ENCODE measurements at places on chromosomes 13 and 19.
A peak's percentile ranks its signal among the peaks of the same experiment; 100 is the strongest.

GRCh38 chr19:2888731-2889224, 11.9 kb upstream of the ZNF57 start:
- DNase-seq, result peak; percentile 61

DNA sequence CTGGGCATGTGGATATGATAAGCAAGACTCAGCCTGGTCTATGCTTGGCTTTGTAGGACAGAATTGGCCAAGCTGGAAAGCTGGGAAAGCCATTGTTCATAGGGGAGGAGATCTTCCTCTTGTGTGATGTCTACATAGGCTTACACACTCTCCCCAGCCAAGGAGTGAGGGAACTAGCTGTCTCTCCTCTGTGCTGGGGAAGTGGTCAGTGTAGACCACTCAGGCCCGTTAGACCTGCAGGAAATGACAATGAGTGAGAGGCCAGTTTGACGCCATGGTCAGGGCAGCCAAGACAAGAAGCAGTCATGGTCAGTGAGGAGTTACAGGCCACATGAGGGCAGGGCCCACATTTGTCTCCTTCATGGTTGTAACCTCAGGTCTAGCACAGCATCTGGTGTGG, 159.1 kb upstream of the KL start:
- no peak for DNase-seq

DNA sequence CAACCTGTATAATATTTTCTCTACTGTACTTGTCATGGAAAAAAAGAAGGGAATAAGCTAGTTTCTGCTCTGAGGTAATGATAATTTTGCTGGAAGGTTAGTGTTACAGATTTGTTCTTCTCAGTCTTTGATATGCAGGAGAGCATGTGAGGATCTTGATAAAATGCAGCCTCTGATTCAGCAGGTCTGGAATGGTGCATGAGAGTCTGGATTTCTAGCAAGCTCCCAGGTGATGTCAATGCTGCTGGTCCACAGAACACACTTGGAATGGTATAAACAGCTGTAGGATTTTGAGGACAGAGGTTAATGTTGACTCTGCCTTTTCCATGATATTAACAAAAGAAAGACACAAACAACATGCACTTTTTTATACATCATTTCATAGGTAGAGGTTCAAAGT, 173.6 kb downstream of the NDFIP2 start:
- no peak for DNase-seq

GRCh38 chr13:99256709-99257108, 1.5 kb downstream of the GPR18 start:
- peak; percentile 45 for DNase-seq

DNA sequence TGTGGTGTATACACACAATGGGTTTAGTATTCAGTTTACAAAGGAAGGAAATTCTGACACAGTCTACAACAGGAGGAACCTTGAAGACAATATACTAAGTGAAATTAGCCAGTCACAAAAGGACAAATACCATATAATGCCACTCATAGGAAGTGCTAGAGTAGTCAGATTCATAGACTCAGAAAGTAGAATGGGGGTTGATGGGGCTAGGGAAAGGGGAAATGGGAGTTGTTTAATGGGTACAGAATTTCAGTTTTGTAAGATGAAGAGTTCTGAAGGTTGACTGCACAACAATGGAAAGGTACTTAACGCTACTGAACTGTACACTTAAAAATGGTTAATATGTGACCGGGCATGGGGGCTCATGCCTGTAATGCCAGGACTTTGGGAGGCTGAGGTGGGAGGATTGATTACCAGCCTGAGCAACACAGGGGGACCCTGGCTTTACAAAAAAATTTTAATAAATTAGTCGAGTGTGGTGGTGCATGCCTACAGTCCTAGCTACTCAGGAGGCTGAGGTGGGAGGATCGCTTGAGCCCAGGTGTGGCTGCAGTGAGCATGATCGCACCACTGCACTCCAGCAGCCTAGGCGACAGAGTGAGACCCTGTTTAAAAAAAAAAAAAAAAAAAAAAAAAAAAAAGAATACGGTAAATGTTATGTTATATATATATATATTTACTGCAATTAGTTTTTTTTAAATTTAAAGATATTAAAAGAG, 45.0 kb downstream of the SLC15A1 start:
- no peak for DNase-seq

DNA sequence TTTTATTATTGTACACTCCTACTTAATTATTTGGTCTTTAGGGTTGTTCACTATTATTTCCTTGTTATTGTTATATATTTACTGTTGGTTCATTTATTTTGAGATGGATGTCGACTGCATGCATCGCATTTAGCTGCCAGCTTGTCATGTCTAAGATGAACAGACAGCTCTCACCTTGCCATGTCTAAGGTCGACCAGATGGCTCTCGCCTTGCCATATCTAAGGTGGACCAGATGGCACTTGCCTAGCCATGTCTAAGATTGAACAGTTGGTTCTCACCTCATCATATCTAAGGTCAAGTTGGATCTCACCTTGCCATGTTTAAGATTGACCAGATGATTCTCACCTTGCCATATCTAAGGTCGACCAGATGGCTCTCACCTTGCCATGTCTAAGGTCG, 1440.9 kb downstream of the UQCRFS1 start:
- no peak for DNase-seq

- no peak for DNase-seq
Measured at GRCh38 chr19:7258041-7258839, 36.0 kb downstream of the INSR start.

GRCh38 chr19:48845384-48845783, 9.1 kb upstream of the HSD17B14 start:
- DNase-seq, result no peak

- no peak for DNase-seq
Measured at GRCh38 chr19:47509170-47509847, 5.6 kb downstream of the NAPA start.

GRCh38 chr13:79281339-79281747, 124.7 kb downstream of the RBM26 start:
- DNase-seq, result no peak

DNA sequence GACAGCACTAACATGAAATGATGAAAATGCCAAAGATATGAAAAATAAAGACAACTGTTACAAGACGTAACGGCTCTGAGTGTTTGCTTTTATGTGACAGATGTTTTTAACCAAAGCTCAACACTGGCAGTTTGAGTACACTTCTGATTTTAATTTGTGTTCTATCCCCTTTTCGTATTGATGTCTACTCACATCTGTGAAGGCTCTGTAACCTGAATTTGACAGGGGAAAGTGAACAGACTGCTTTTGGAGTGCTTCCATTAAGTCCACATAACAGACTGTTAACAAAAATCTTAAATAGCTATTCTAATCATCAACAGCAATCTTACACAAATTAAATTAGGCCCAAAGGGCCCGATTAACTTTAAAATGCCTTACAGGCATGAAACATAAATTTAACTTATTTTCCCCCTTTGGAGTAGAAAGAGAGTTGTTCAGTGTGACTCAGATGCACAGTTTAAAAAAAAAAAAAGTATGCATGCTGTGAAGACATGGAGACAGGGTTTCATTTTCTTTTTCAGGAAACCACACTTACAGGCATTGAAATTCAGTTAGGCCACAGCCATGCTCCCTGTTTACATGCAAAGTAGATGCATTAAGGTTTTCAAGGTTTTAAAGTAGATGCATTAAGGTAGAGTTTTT, 16.3 kb upstream of the RNASEH2B start:
- DNase-seq, result peak; percentile 56

GRCh38 chr13:43805681-43806128, 18.9 kb upstream of the ENOX1 start:
- no peak for DNase-seq

GRCh38 chr13:85565652-85566051, 233.6 kb downstream of the SLITRK6 start:
- DNase-seq, result no peak

- no peak for DNase-seq
Measured at GRCh38 chr13:50452028-50452427, 391.5 kb downstream of the DLEU7 start.

DNA sequence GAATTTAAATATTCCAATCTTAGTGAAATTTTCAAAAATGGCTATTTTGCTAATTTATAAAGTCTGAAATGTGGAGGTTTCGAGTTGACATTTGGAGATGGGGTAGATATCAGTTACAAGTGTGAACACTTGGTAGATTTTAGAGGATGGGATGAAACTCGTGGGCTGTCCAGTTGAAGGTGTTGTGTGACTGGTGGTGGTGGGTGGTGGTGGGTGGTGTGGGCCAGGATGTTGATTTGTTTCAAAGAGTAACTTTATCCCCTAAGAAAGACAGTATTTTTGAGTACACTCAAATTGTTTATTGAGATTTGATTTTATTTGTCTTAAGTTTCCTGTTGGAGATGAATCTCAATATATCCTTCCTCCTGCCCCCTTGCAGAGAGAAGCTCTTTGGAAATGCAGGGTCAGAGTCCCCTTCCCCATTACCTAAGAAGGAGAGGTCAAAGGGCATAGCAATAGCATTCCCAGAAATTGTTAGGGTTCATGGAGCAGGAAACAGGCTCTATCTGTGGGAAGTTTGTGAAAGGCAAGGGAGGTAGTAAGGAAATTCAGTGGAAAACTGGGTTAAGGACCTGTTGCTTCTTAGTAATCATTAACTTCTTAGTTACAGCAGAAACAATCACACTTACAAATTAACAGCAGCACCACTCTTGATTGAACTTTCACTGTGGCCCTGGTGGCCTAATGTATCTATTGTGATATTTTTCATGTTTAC, 133.6 kb upstream of the RNF113B start:
- DNase-seq, result no peak

DNA sequence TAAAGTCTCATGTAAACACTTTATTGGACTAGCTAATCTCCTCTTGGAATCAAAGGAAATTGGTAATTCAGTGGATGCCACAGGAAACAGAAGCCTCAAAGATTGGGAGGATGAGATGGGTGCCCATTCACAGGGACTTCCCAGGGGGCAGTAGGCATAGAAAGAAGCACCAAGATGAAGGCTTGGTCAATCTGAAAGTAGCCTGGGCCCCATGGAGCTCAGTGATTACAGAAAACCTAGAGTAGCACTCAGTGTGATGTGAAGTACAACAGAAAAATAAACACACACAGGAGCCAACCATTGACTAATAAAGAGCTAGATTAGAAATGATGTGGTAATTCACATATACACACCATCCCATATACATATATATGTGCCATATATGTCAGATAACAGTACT, 560.6 kb downstream of the TBC1D4 start:
- no peak for DNase-seq

GRCh38 chr13:36801035-36801434, 18.0 kb upstream of the RFXAP start:
- DNase-seq, result no peak

GRCh38 chr19:5690955-5691821, 1.1 kb downstream of the RPL36 start:
- peak; percentile 35 for DNase-seq

- DNase-seq, result no peak
Measured at GRCh38 chr13:22862478-22862877, 318.3 kb upstream of the SGCG start.

DNA sequence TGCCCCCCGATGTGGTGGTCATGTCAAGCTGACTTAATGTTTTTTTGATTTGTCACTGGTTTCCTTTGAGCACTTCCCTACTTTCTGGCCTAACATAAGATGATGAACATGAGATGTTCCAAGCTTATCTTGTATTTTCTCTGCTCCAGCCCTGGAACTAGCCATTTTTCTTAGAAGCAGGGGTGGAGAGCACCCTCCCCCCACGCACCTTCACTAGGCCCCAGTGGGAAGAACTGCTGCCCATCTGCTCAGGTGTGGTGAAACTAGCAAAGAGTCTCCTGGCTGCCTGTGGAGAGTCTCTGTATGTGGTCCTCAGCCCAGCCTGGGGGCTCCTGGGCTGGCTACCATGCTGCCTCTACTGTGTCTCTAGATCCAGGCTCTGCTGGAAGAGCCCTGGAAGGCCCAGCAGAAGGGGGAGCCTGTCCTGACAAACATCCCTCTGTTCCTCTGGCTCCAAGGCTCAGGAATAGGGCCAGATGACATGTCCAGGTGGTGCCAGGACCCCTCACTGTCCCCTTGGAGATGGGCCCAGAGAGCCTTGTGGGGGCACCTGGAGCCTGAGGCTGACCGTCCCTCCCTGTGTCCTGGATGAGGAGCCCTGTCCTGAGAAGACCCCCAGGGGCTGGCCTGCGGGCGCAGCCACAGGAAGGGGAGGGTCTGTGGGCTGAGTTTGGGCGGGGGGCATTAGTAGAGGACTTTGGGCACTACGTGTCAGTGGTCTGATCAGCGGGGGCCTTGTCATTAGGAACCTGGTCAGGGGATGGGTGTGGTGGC, 4.8 kb upstream of the ZNF14 start:
- no peak for DNase-seq

GRCh38 chr13:81393721-81394120, 1052.8 kb upstream of the SPRY2 start:
- DNase-seq, result no peak

- DNase-seq, result peak; percentile 6
Measured at GRCh38 chr19:15869109-15869555, 28.7 kb downstream of the CYP4F2 start.

- DNase-seq, result no peak
Measured at GRCh38 chr13:44516771-44517170, 59.4 kb downstream of the TSC22D1 start.

DNA sequence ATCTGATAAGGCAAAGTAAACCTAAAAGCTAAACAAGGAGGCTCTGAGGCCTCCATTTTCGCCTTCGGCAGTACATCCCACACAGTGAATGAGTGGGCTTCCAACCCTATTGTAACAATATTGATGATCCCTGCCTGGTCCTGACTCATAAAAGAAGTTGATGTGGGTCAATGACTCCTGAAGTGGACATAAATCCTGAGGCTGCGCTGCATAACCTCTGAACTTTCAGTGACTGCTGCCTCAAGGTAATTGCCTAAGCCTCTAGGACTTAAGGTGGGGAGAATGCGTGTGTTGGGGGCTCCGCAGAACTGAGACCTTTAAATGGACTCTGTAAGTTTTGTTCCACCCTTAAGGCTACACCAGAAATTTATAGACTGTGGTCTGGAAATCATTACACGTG, 42.6 kb downstream of the SIAH3 start:
- no peak for DNase-seq

DNA sequence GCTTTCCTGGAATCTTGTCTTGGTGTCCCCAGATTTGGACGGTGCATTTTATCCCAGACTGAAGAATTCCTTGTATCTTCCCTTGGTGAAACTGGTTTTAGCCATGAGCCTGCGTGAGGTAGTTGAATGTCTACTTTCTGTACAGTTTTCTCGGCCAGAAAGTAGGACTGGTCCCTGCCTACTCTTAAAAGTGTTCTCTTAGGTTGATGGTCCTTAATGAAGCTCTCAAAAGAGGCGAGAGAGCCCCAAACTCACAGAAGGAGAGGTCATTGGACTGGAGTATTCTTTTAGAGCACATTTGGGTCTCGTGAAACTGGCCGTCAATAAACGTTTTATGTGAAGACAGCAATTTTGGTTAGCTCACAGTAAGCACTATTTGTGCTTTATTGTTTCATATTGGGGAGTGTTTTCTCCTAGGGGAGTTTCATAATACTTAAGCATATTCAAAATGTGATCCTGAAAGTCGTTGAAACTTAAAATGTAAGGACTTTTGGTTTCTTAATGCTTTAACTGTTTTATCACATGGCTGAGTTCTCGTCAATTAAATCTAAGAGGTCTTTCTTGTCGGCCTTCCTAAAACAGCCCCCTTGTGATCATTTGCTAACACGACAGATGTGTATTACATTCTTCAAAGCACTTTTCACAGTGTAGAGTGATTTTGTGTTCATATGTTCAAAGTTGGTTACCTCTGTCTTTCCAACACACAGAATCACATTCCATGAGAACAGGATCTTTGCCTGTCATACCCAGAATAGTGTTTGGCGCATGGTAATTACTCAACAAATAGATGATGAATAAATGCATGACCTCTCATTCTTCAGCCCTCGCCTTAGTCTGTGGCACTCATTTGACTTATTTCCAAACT, 889 bp downstream of the GTF2F2 start:
- no peak for DNase-seq

- no peak for DNase-seq
Measured at GRCh38 chr13:44415815-44416214, 42.2 kb downstream of the SERP2 start.

GRCh38 chr13:99214232-99214631, 13.6 kb downstream of the UBAC2 start:
- DNase-seq, result no peak
